Activated CD8-positive, alpha-beta memory T cell treated with anti-CD3 and anti-CD28 coated beads for 1 hour (primary cell): ENCODE measurements at places on chromosomes 16 and 17.

DNA sequence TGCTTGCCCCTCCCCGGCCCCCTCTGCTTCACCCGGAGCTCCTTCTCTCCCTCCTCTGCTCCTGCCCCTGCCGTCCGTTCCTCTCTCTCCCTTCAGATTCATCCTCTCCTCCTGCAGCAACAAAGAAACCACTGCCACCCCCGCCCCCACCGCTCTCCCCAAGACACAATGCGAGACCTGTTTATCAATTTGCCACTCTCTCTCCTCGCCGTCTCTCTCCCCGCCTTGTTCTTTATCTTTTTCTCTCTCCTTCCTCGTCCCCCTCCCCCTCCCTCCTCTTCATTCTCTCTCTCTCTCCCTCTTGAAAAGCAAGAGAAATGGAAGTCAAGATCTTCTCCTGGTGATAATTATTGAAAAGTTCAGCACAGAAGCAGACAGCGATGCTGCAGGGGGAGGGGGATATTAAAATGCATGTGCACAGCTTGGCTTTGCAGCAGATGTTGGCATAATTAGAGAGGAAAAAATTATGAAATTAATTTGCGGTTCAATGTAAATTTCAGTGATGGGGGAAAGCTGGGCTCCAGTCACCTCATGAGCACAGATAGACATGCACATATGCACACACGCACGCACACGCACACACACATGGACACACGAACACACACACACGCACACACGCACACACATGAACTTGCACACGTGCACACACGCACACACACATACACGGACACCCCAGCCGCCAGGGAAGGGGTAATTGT is 58.1 kb upstream of the CBFA2T3 start:
- DNase-seq = no peak

DNA sequence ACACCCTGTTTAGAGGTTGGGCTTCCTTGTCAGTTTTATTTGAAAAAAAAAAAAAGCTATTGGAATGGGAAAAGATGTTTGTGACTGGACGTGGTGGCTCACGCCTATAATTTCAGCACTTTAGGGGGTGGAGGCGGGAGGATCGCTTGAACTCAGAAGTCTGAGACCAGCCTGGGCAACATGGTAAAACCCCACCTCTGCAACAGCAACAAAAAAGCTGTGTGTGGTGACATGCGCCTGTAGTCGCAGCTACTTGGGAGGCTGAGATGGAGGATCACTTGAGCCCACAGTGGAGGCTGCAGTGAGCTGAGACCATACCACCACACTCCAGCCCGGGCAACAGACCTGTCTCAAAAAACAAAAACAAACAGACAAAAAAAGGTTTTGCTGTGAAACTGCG is 66.1 kb upstream of the SIAH1 start:
- DNase-seq = no peak

DNA sequence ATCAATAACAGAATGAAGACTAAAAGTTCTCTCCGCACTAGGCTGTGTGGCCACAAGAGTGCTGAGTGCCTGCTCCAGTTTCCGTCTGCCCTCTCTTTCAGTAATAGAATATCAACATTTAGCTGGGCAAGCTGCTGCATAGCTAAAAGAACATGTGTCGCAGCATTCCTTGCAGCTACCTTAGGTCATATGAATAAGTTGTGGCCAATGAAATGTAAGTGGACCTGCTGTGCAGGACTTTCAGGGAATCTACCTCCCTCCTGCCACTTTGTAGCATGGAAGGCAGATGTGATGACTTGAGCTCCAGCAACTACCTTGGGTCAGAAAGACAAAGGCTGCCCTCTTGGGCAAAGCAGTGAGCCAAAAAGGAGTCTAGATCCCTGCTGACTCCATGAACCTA is 25.4 kb downstream of the SLC39A11 start:
- no peak for DNase-seq

GRCh38 chr16:73051226-73051625 is 3.3 kb upstream of the ZFHX3 start:
- DNase-seq = no peak

GRCh38 chr16:17324451-17324850 is 146.3 kb downstream of the XYLT1 start:
- no peak for DNase-seq

DNA sequence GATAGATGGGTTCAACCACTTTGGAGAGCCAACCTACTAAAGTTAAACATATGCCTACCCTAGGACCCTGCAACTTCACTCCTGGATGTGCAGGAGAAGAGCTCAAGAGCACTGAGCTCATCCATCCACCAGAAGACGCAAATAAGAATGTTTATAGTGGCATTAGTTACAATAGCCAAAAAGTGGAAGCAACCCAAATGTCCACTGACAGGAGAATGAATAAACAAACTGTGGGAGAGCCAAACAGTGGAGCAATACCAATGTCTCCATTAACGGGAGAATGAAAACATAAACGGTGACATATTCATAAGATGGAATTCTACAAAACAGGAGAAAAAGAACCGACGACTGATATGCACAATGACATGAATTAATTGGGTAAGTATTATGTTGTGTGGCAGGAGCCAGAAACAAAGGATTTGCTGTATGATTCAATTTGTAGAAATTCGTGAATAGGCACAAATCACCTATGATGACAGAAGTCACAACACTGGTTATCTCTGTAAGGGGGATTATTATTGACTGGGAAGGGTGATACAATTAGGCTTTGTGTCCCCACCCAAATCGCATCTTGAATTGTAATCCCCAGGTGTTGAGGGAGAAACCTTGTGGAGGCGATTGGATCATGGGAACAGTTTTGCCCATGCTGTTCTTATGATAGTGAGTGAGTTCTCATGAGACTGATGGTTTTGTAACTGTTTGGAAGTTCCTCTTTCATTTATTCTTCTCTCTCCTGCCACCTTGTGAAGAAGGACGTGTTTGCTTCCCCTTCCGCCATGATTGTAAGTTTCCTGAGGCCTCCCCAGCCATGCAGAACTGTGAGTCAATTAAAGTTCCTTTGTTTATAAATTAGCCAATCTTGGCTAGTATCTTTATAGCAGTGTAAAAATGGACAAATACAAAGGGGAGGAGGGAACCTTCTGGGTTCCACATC is 57.9 kb upstream of the PLCG2 start:
- no peak for DNase-seq

- DNase-seq = no peak
Measured at GRCh38 chr17:63294776-63295175, 151.3 kb downstream of the CYB561 start.

DNA sequence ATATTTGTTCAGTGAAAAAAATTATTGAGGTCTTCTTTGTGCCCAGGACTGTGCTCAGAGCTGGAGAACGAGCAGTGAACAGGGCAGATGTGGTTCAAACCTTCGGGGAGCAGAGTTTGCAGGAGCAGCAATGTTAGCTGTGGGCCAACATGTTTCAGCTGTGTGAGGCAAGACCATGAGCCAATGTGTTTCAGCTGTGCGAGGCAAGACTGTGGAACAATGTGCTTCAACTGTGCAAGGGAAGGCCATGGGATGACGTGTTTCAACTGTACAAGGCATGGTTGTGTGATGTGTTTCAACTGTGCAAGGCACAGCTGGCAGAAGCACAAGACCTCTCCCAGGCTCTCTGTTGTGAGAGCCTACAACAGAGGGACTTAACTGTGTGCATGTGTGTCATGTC is 35.2 kb upstream of the SDK2 start:
- no peak for DNase-seq

DNA sequence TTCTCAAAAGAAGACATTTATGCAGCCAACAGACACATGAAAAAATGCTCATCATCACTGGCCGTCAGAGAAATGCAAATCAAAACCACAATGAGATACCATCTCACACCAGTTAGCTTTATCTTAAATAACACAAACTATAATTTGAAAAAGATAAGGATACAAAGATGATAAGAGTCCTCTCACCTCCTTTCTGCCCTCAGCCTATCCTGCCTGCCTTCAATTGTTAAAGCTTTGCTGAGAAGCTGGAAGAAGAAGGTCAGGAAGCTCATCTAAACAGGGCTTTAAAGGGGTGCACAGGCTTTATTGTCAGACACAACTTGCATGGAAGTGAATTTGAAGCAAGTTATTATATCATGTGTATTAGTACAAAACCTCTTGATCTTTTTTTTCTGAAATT is 676.3 kb upstream of the GOT2 start:
- no peak for DNase-seq

DNA sequence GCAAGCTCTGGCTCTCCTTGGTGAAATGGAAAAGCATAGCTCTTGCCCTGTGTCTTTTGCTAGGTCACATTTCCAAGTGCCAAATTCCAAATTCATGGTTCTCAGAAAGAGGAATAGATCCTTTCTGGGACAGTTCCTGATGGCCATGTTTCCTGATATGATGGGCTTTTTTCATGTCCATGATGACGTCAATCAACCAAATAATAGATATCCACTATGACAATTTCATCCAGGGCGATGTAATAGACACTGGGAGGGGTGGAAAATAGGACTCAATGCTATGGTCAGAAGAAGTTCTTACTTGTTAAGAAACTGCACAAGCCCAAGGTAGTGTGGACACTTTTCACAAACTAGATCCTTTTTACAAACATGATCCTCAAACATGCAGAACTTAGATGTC is 549 bp upstream of the KRT33A start:
- no peak for DNase-seq

GRCh38 chr17:2792366-2793169 is 3.7 kb upstream of the RAP1GAP2 start:
- DNase-seq = peak; percentile 33

- DNase-seq = no peak
Measured at GRCh38 chr17:49996121-49996494, 1.1 kb upstream of the DLX3 start.

DNA sequence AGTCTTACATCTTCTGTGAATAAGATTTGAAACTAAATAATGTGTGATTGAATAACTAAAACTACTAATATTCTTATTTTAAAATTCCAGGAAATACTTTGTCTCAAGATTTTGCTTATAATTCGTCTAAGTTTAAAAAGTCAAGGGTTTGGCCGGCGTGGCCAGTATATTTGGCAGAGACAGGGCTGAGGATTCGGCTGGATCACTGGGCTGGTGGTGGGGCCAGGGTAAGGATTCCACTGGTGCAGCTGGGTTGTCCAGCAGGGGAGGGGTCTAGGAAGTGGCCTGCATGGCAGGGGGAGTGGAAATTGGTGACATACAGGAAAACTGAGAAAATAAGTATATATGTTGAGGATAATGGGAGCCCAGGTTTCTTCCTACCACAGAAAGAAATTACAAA is 75.7 kb downstream of the MYO1D start:
- DNase-seq = no peak

DNA sequence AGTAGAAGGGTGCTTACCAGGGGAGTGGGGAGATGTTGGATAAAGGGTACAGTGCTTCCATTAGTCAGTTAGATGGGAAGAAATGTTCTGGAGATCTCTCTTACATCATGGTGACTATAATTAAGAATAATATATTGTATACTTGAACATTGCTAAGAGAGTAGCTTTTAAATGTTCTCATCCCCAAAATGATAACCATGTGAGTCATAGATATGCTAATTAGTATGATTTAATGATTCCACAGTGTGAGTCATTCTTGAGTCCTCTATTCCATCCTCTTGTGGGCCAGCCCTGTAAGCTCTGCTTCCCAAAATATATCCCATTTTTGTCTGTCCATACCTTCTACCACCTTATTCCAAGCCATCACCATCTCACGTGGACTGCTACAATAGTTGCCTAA is 80.6 kb upstream of the CDH11 start:
- no peak for DNase-seq

- no peak for DNase-seq
Measured at GRCh38 chr16:80570106-80570478, 29.3 kb downstream of the DYNLRB2 start.

DNA sequence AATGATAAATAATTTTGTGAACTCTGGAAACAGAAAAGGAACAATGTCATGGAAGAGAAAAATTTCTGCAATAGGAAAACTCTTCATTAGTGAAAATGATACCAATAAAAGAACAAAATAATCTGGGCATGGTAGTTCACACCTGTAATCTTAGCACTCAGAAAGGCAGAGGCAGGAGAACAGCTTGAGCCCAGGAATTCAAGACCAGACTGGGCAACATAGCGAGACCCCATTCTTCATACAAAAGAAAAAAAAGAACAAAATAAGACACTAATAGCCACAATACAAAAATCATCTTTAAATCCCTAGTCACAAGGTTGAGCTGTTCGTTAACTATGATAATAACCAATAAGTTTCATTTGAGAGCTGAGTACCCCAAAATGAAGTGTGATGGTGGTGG is 8.6 kb downstream of the POLG2 start:
- DNase-seq = no peak

DNA sequence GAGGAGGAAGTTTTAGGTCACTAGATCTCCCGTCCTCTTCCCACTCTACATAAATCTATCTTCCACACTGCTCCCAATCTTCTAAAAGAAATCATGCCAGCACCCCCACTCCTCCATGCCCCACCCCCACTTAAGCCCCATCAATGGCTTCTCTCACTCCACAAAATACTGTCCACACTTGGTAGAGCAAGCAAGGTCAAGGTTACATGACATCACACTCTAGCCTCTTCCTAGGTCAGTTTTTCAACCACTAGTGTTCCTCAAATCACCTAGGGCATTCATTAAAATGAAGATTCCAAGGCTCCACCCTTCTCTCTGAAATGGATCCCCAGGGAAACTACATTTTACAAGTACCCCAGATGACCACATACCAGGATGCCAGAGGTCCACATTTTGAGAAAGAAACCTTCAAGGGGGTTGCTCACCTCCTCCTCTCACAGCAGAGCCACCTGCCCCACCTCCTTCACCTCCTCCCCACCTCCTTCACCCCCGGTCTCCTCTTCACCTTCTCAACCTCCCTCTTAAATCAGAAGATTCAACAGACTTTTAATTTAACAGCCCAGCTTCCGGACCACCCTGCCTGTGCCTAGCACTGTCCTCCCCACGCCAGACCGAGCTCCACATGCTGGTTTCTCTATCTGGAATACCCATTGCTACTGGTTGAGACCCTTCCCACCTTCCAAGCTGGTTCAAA is 3.2 kb downstream of the AMFR start:
- no peak for DNase-seq

DNA sequence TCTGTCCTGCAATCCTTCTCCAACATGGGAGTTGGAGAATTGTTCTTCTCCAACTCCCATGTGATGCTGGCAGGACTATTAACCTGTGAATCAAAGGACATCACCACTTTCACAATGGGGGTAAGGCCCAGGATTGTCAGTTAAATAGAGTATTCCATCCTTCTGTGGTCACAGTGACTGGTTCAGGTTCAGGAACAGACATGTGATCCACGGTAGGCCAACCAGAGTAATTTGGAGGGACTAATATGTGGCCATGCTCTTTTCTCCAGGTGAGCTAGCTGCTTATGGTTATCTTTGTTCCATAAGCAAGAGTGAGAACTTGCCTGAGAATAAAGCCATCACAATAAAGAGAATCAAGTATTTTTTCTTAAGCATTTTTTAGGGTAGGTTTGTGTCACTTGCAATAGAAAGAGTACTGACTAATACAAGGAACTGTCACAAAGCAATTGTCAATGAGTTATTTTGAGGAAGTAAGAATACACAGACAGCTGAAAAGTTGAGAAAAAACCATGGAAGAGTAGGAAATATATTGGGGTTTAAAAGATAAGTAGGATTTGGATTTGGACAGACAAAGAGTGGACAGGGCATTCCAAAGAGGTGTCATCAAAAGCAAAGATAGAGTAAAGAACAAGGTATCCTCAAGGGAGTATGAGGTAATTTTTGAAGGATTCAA is 63.4 kb downstream of the BRIP1 start:
- no peak for DNase-seq
